Activated CD8-positive, alpha-beta memory T cell treated with anti-CD3 and anti-CD28 coated beads for 4 hours (primary cell): ENCODE measurements at places on chromosomes 13 and 19.

- no peak for DNase-seq
Measured at GRCh38 chr13:101660711-101661110, 208.2 kb downstream of the ITGBL1 start.

GRCh38 chr19:1038978-1039645 lies 795 bp upstream of the ABCA7 start:
- DNase-seq = no peak

DNA sequence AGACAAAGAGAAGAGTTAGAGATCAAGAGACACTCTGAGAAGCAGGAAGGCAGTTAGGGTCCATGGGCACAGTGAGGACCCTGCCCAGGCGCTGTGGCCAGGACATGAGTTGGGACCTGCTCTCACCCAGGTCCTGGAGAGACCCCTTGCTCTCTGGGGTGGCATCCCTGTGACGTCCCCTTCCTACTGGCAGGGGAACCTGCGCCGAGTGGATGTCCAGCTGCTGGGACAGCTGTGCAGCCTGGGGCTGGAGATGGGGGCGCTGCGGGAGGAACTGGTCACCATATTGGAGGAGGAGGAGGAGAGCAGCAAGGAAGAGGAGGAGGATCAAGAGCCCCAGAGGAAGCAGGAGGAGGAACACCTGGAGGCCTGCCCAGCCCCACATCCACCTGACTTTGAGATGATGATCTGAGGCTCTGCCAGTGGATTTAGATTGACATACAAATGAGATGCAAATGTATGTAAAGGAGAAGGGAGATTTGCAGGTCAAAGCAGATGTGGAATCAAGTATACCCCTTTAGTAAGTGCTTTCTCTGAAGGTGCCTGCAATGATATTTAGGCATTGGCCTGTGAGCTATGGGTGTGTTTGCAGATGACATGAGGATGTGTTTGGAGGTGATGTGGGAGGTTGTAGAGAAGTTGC lies 978 bp downstream of the ERICH4 start:
- DNase-seq = no peak

DNA sequence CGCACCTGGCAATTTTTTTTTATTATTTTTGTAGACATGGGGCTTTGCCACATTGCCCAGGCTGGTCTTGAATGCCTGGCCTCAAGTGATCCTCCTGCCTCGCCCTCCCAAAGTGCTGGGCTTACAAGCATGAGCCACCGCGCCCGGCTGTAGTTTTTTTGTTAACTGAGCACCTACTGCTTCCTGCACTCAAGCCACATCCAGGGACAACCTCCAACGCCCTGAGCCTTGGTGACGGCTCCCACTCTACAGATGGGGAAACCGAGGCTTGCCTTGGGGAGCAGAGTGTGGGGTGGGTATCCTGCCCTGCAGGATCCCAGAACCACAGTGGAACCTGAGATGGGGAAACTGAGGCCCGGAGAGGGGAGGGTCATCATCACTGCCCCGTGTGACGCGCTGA lies 3.0 kb downstream of the ELANE start:
- no peak for DNase-seq

- no peak for DNase-seq
Measured at GRCh38 chr19:38451036-38451435, 17.5 kb downstream of the RYR1 start.

DNA sequence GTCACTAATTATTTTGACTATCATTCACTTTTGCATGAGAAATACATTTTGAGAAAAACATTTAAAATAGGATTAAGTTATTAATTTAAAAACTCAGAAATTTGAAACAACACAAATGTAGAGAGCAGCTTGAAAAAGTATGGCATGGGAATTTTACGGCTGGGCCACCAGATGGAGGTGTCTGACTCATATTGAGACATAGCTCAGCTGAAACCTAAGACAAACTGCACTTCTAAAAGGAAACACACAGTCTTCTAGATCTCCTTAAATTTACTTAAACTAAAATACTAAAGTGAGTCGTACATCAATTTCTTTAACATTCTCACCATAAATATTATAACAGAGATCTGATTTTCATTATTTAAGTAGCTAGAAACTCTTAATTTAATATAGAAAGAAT lies 41.9 kb upstream of the POSTN start:
- no peak for DNase-seq

DNA sequence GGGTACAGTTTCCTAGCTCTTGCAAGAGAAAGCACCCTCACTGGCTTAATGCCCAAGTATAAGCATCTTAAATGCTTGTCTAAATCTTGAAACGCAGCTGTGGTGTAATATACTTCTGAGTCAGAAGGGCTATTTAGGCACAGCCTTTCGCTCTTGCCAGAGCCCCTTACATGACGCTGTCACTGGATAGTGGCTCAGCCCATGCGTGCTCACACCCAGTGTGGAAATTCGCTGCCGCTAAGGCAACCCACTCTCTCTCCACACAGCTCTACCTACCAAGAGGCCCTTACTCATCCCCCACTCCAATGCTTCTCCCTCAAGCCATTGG lies 24.0 kb downstream of the UQCRFS1 start:
- no peak for DNase-seq

- DNase-seq = no peak
Measured at GRCh38 chr19:46487178-46487801, 8.4 kb downstream of the PNMA8B start.

DNA sequence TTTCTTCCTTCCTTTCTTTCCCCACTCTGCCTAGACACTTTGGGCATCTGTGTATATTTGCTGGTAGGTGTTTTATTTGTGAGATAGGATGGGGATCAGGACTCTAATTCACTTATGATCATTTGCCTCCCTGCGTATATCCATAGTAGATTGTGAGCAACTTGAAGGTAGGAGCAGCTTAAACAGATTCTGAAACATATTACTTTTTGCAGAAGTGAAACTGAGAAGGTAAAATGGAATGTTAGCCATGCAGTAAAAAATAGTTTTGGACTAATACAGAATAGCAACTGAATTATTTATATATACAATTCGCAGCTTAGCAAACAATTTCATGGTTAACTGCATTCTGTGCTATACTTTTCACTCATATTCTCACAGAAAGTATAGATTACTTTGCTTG lies 38.7 kb downstream of the RNF6 start:
- DNase-seq = no peak

DNA sequence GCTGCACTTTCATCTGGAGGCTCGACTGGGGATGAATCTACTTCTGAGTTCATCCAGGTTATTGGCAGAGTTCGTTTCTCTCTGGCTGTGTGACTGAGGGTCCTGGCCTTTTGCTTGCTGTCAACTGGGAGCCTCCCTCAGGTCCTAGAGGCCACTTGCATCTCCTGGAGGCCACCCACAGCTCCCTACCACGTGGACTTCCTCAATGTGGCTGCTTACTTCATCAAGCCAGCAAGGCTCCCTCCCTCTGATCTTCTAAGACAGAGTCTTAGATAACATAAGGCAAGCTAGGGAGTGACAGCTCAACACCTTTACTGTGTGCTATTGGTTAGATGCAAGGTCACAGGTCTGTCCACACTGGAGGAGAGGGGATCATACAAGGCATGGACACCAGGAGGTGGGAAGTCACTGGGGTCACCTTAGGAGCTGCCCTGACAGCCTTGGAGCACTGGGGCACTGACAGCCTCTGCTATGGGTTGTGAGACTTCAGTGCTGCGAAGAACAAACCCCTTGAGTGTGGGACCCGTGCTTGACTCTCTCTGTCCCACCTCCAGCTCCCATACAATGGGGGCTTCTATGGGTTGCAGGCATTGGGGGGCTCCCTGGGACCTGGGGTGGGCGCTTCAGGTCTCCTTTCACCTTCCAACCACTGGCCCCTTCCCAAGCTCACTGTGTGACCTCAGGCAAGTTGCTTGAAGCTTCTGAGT lies 5.3 kb downstream of the FAM187B start:
- no peak for DNase-seq

DNA sequence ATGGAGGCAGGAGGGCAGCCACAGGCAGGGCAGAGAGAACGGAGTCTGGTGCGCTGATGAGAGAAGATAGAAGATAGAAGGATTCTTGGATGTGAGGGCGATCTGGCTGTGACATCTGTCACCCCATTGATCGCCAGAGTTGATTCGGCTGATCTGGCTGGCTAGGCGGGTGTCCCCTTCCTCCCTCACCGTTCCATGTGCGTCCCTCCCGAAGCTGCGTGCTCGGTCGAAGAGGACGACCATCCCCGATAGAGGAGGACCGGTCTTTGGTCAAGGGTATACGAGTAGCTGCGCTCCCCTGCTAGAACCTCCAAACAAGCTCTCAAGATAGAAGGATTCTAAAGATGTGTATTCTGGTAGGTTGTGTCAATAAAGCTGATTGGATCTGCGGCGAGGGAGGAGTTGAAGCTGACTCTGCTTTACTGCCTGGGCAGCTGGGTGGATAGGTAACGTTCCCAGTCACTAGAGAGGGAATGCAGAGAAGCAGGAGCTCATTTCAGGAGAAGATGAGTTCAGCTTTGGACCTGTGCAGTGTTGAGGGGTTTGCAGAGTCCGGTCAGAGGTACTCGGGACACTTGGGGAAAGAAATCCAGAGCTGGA lies 5.1 kb downstream of the UBAC2 start:
- no peak for DNase-seq

- no peak for DNase-seq
Measured at GRCh38 chr13:112733661-112734379, 44.0 kb downstream of the ATP11A start.

GRCh38 chr19:50556282-50557008 lies 11.8 kb downstream of the LRRC4B start:
- DNase-seq = peak; percentile 44

DNA sequence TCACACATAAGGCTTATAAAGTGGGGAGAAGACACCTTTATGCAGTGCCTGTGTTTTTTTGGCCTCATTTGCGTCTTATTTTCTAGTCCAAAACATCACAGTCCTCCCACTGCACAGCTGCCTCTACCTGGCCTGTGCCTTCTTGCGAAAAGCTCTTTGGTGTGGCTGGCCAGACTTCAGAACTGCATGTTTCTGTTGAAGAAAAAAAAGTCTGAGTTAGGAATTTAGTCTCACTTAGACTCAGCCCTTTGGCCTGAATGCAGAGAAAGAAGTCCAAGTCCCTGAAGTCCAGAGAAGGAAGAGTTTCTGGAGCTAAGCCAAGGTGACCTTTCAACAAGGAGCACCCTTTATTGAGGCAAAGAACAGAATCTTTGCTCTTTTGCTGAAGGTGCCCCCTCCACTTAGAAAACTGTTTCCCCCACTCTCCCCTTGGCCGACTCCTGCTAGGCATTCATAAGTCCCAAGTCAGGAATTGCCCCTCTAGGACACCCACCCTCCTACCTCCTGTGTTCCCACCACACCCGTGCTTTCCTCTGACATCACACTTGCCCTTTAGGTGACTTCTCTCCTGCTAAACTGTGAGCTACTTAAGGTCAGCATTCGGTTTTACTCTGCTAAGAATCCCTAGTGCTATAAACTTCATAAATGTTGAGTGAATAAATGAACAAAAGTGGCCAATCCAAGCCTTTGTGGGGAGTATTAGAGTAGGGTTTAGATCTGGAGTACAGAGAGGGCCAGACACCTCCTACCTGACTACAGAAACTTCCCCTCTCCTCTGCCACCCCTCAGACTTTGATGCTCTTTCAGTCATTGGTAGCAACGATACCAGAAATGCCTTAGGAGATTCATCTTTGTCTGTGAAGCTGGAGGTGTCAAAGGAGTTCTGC lies 226.8 kb downstream of the LACC1 start:
- DNase-seq = no peak

GRCh38 chr19:28705008-28705407 lies 507.9 kb downstream of the UQCRFS1 start:
- DNase-seq = no peak

GRCh38 chr19:34409189-34410164 lies 5.3 kb downstream of the PDCD2L start:
- DNase-seq = no peak
